ENCODE measurements at places on chromosomes 3 and 15.

DNA sequence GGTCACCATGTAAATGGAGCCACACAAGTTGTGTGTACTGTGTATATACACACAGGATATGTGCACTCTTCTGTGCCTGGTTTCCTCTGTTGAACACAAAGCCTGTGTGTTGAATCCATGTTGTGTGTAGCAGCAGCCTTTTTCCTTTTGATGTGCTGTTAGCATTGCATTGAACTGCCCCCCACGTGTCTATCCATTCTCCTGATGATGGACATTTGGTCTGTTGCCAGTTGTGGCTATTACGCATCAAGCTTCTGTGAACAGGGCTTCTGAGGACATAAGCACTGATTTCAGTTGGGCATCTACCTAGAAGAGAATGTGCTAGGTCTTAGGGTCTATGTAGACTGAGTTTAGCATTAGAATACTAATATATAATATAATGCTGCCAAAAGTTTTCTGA is 77.4 kb downstream of the LSM3 start:
- no peak for DNase-seq

DNA sequence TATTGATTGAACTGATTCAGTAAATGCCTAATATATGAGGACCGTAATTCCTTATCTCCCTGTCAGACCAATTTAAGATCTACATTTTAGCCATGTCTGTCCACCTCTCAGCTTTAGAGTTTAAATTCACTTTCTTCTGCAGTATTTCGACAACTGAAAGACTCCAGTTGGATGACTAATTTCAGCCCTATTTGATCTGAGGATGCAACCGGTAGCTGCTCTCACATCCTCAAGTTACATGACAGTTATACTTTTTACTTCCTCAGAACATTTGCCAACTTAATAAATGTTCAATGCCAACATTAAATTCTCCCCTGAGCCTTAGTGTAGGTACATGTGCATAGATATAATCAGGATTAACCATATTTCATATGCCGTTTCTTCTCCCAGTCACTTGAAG is 2.5 kb upstream of the HHLA2 start:
- no peak for DNase-seq

DNA sequence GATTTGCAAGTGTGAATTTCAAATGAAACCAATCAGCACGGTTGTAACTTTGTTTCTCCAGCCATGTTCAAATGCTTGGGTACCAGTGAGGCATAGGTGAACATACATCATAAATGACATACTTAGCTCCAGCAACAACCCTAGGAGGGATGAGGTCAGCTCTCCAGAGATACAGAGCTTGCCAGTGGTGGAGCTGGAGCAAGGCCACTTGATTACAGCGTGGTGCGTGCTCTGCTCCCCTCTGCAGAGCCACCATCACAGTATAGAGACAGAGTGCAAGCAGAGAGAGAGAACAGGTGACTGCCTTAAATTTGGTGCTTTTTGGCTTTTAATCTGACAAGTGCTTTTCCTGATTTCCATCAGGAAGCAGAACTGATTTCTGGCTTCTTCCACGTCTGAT is 275.1 kb downstream of the PDZRN3 start:
- DNase-seq = no peak

DNA sequence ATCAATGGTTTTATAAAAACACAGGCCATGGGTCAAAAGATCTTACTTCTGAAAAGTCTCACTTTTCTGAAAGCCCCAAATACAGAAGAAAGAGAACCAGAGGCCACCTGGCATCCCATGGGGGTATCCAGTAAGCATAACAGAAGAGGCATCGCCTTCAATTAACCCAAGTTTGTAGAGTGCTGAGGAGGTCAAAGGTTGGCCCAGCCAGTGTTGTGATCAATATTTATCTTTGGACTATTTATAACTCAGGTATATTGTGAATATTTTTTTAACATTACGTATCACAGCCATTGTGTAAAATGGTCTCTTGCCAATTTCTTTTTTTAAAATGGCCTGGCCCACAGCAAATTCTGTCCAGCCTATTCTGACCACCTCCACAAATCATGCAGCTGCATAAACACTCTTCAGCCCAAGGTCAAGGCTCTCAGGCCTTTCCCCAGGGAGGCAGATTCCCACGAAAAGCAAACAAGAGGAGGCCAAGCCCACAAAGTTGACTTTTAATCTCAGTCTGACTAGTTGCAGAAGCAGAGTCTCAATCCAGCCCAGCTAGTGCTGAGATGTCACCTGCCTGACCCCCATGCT is 26.2 kb upstream of the SPTBN5 start:
- DNase-seq = no peak

DNA sequence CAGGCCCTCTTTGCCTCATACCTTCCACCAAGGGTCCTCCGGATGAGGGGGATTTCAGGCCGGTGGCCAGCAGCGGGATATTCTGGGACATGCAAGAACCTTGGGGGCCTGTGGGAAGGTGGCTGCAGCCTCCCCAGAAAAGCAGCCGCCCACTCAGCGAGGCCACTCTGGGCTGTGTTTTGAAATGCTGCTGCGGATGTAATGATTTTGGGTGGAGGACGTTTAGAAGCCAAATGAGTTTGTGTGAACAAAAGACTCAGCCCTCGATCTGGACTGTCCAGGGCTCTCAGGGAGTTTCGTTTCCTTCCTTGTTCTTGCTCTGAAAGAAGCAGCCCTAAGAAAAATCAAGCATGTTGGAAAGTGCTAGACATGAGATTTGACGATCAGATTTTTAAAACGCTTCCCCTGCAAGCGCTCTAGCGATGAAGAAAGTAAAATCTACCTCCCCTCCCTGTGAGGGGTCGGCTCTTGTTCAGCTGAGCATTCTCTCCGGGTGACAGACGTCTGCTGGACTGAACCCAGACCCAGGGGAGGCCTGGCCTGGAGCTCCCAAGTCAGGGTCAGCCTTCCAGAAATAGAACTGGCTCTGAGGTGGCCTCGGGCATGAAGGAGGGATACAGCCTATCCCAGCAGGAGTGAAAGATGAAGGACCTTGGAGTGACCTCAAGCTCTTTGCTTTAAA is 12.9 kb downstream of the HEG1 start:
- DNase-seq = no peak

- DNase-seq = no peak
Observed at GRCh38 chr3:71056327-71056726, 527.2 kb downstream of the FOXP1 start.

DNA sequence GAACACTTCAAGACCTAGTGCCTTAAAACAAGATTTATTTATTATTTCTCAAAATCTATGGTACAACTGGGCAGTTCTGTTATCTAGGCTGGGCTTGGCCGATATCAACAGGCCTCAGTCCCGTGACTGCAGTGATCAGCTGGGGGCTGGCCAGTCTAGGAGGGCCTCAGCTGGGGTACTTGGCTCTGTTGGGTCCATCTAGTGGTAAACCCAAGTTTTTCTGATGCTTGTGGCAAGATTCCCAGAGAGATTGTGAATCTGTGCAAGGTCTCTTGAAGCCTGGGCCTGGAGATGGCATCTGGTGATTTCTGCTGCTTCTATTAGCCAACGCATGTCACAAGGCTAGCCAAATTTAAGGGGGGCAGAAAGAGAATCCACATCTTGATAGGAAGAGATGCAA is 482.4 kb upstream of the SGO1 start:
- no peak for DNase-seq

DNA sequence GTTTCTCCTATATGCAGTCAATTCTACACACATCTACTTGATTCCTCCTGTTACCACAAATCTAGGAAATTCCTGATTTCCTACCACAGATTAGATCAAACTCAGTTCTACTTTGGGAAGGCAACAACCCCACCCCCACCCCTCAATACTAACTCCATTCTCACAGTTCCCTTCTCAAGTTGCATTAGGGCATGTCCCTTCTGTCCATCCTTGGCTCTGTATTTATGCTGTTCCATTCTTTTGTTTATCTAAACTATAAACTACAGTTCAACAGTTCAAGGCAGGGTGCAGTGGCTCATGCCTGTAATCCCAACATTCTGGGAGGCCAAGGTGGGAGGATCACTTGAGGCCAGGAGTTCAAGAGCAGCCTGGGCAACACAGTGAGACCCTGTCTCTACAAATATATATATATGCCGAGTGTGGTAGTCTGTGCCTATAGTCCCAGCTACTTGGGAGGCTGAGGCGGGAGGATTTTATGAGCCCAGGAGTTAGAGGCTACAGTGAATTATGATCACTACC is 25.2 kb upstream of the IMPDH2 start:
- no peak for DNase-seq

GRCh38 chr3:47299381-47300318 is 16.9 kb downstream of the KLHL18 start:
- no peak for DNase-seq

GRCh38 chr3:136678981-136679380 is 73.2 kb downstream of the STAG1 start:
- no peak for DNase-seq

- no peak for DNase-seq
Observed at GRCh38 chr3:11600501-11601282, 43.0 kb downstream of the VGLL4 start.

- DNase-seq = no peak
Observed at GRCh38 chr15:39239562-39239961, 341.3 kb upstream of the THBS1 start.

DNA sequence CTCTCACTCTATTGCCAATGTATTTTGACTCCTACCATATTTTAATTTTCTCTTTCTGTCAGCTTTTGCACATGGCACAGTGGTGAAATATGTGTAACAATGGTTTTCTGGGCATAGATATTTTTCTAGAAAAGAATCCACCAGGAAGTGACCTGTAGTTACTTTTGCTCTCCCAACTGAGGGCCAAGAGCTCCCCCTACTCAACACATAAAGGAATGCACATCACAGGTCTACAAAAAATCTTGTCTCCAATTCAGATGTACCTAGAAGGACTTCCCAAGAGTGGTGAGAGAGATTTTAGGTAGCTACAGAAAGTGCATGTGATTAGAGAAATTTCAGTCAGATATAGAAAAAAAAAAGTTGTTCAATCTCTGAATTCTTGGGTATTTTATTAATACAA is 15.6 kb downstream of the CPA3 start:
- DNase-seq = no peak

GRCh38 chr3:187063286-187064121 is 75.8 kb downstream of the RPL39L start:
- no peak for DNase-seq

- DNase-seq = no peak
Observed at GRCh38 chr3:108221393-108221792, 831 bp downstream of the IFT57 start.

- DNase-seq = no peak
Observed at GRCh38 chr15:52710050-52710707, 31.0 kb upstream of the ATOSA start.

GRCh38 chr3:52649461-52650210 is 36.1 kb downstream of the PBRM1 start:
- no peak for DNase-seq

- no peak for DNase-seq
Observed at GRCh38 chr3:177615015-177615414, 417.7 kb upstream of the TBL1XR1 start.

- no peak for DNase-seq
Observed at GRCh38 chr3:128149650-128150049, 3.6 kb upstream of the EEFSEC start.

- DNase-seq = no peak
Observed at GRCh38 chr3:155701882-155702465, 42.9 kb downstream of the PLCH1 start.

DNA sequence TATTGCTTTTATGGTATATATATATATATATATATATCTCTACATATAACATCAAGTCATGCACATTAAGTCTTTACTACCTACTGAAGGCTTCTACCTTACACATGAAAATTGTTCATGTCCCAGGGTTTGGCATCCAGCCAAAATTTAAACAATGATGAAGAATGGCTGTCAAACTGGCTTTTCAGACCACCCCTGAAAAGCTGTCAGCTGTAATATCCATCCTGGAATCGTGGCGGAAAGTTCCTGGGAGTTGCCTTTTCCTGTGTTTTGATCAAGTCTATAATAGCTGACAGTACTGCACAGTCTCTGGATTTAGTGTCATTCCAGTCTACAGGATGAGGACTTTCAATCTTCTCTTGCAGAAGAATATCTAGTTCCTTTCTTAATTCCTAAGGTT is 48.3 kb downstream of the DHX36 start:
- DNase-seq = no peak

DNA sequence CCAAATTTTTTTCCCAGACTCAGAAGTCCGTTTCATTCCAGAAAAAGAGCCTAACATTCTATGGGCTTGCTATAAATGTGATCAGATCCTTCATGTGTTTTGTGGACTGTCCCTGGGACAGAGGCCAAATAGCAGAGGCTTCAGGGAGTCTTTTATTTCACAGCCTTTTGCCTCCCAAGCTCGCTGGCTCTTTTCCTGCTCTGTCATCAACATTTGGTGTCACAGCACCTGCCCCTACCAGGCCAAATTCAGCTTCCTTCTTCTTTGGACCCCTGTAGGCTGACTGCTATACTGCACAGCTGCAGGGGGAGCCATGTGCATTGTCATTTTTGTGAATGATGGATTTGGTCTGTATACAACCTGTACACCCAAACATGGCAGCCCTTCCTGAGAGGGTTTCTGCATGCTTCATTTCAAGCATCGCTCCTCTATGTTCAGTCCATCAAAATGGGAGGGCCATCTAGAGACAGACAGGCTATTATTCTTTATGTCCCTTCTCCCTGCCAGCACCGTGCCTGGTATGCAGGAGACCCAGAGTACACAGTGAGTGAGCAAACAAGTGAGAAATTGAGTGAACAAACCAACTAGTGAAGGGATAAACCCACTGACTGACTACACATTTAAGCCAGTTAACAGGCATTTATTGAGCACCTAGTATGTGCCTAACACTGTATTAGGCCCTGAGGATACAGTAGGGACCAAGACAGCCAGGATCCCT is 17.9 kb upstream of the RPP14 start:
- no peak for DNase-seq

- DNase-seq = no peak
Observed at GRCh38 chr3:2153053-2153452, 54.4 kb downstream of the CNTN4 start.

DNA sequence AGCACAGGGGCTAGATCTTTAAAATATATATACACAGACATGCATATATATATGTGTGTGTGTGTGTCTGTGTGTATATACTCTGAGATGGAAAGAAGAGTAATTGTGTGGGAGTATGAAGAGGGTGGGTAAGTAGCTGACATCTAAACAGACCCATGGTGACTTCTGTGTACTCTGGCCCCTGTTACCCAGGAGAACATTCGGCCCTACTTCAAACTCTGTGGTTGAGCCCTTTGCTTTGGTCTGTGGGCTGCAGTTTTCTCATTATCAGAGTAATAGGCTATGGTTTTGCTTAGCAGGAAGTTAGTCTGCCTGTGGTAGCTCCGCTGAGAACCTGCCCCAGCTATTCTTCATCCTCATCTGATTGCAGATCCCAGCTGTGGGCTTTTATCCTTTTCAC is 141.4 kb downstream of the RBPMS2 start:
- no peak for DNase-seq

DNA sequence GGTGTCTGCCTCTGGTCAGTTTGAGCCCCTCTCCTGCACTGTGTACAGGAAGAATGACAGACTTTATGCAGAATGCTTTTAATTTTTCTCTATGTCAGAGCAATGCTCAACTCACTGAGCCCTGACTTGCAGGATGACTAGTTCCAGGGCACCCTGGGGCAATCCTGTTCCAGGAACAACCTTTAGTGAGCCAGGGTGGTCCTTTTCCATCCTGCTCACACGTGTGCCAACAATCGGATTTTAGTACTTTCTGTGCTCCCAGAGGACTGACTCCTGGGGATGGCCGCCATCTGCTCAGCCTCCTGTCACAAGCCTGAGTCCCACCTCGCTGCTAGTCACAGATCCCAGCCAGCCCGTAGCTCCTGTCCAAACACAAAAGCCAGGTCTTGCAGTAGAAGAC is 48.2 kb upstream of the ALDH1A3 start:
- DNase-seq = no peak
